ENCODE measurements at places on chromosomes 5 and 9.

DNA sequence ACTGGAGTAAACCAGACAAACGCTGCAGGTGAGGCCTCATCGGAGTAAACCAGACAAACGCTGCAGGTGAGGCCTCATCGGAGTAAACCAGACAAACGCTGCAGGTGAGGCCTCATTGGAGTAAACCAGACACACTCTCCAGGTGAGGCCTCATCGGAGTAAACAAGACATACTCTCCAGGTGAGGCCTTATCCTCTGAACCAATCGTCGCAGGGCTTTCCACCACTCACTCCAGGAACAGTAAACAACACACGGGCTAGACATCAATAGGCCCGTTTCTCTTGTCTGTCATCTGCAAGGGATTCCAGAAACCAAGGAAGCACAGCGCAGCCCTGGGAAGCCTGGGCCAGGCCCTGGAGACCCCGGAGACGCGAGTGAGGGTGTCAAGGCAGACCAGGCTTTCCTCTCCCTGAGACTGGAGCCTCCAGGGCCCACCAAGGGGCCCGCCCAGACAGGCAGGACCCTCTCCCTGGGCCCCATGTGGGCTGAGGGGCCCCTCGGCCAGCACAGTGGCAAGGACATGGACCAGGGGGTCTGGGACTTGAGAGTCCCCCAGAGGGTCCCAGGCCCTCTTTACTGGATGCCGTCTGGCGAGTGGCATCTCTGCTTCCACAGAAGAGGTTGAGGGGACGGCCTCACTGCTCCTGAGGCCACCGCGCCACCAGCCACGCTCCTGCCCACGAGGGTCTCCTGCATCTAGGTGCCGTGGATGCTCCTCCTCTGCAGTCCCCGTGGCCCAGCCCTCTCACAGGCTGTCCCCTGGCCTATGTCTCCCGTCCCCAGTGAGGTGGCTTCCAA, 26.4 kb upstream of the NSMF start:
- DNase-seq = no peak

DNA sequence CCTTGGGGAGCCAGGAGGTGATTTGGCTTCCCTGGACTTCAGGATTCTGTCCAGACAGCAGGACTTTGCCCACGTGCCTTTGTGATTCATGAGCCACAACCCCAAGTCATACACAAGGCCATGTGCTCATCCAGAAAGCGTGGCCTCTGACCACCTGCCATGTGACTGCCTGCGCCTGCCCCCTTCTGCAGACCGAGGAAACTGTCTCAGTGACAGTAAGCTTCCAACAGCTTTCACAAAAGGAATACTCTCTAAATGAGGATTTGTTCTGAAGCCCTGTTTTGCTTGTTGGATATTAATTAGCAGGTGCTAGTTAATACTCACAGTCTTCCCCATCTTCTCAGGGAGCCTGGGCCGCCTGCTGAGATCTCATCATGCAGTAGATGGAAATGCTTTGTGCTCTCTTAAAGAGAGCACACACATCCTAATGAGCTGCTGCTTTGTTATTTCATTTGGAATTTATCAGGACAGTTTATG, 36.9 kb upstream of the ANGPTL2 start:
- DNase-seq = peak; percentile 32

- no peak for DNase-seq
Measured at GRCh38 chr5:173529861-173530260, 86.6 kb downstream of the BOD1 start.

- DNase-seq = no peak
Measured at GRCh38 chr9:127283135-127283534, 18.6 kb downstream of the GARNL3 start.

- DNase-seq = no peak
Measured at GRCh38 chr5:117379521-117379920, 804.9 kb upstream of the SEMA6A start.

DNA sequence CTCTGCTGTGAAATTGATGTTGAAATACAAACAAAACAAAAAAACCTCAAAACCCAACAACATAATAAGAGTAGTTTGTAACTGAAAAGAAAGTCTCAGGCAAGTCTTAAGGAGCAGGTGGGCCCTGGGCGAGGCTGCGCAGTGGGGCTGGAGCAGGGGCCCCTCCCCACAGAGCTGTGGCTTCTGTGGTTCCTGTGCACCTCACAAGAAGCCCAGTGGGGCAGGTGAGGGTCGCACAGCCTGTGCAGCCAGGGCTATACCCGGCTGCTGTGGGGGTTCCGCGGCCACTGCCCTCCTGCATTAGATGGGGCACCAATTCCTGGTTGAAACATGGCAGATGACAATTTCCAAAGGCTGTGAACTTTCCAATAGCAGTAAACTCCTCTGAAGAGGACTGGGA, 75.3 kb downstream of the TRIO start:
- DNase-seq = no peak

GRCh38 chr5:124973661-124974060, 227.2 kb upstream of the ZNF608 start:
- DNase-seq = no peak

DNA sequence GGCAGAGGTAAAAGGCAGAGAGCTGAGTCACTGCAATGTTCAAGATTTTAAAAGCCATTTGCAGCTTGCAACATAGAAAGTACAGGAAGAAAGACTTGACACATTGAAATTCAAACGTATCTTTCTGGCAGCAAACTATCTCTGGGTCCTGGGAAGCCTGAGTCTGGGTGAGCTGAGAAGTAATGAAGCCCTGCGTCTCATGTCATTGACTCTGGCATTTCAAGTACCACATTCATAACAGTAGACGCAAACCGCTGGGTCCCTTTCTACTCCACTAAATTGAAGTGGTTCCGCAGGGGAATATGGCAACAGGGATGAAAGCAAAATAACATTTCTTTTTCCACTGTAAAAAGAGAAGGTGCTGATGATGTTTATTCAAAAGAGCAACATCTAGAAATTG, 694.3 kb downstream of the BRINP1 start:
- no peak for DNase-seq

- no peak for DNase-seq
Measured at GRCh38 chr9:136784249-136784996, 6.7 kb upstream of the TMEM141 start.

- no peak for DNase-seq
Measured at GRCh38 chr5:95660060-95660459, 13.5 kb downstream of the RFESD start.

- DNase-seq = no peak
Measured at GRCh38 chr5:32230356-32231099, 56.4 kb upstream of the GOLPH3 start.

- DNase-seq = no peak
Measured at GRCh38 chr9:80040457-80040856, 468.7 kb downstream of the TLE4 start.

DNA sequence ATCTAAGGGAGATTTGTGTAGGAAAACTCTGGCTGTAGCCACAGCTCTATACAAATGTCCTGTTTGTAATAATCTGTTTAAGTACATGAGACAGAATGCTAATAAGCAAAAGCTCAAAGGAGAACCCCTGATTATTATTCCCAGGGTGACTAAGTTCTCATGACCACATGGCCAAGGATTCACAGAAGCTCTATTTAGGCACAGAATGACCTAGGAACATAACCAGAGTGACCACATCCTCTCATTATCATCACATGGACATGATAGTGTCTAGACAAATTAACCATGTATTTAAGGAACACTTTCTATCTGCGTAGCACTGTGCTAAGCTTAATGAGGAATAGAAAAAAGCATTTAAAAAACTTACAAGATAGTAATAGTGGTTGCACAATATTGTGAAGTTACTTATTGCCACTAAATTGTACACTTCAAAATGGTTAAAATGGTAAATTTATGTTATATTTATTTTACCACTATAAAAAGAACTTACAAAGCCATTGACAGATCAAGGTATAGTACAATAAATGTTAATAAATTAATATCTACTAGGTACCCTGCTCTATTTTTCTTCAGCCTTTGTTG, 56.3 kb downstream of the STX17 start:
- no peak for DNase-seq

GRCh38 chr5:14829396-14829795, 42.2 kb downstream of the ANKH start:
- no peak for DNase-seq

DNA sequence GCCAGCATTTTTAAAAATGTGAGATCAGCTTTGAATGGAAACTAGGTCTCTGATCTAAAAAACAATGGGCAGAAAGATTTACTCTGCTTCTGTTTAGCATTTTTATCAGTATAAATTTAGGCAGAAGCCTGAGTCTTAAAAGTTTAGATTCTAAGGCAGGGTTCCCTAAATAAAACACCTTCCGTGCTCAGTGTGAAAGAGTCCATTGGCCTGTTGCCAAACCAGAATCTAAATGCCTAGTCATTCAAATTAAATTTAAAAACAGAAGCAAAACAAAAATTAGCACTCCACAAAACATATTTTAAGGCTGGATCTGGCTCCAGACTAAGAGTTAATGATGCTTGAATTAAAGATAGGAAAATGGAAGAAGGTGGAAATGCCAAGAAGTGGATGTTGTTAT, 4.5 kb downstream of the TYRP1 start:
- no peak for DNase-seq

DNA sequence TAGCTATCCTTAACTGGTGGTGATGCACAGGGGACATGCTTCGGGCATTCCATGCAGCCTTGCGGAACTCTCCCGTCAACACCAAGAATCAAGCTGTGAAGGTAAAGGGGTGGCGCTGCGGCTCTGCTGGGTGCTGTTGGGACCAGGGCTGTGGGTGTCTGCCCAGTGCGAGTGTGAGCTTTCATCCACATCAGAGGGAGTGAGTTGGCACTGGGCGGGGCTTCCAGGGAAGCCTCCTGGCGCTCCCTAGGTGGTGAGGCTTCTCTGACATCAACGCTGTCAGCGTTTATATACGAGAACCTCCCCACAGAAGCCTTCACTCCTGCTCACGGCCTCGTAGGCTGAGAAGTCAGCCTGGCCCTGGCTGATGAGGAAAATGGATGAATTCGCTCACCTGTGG, 11.7 kb downstream of the ARPC5L start:
- DNase-seq = no peak

DNA sequence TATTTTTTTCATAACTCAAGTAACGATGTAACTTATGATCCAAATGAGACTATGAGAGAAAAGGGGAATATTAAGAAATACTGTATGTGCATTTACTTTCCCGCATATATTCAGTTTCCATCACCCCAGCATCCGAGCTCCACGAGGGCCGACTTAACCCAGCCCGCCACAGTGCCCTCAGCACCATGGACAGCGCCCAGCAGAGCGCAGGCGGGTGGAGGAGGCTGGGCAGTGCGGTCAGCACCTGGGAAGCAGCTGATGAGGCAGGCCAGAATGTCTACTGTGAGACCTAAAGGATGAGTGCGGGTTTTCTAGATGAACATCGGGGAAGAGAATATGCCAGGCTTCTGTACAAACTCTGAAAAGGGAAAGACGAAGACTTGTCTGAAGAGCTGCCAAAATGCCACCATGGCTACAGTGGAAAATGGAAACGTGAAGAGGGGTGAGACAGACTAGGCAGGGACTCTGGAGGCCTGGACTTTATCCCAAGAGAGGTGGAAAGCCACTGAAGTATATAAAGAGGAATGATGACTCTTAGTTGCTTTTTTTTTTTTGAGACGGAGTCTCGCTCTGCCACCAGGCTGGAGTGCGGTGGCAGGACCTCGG, 34.5 kb upstream of the MED27 start:
- DNase-seq = peak; percentile 62

DNA sequence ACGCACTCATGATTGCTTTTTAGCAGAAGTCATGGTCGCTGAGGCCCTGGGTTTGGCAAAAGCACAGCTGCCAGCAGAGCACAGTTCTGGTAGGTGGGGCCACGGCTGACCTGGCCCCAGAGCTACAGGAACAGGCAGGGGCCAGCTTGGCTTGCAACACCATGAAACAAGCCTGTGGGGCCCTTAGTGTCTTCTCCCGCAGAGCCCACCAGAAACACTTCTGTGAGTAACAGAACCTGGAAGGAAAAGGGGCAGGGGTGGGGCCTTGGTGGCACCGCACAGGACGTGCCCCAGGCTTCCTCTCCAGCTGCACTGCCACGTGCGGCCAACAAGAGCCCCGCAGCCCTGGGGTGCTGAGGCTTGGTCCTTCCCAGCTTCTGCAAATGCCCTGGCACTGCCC, 4.8 kb downstream of the ASB6 start:
- DNase-seq = no peak
